Right forelimb (tissue), 1 donor: ENCODE measurements at places on chromosomes 2 and 18.

GRCh38 chr2:69565431-69565839 is 78.1 kb downstream of the AAK1 start:
- DNase-seq, result no peak

DNA sequence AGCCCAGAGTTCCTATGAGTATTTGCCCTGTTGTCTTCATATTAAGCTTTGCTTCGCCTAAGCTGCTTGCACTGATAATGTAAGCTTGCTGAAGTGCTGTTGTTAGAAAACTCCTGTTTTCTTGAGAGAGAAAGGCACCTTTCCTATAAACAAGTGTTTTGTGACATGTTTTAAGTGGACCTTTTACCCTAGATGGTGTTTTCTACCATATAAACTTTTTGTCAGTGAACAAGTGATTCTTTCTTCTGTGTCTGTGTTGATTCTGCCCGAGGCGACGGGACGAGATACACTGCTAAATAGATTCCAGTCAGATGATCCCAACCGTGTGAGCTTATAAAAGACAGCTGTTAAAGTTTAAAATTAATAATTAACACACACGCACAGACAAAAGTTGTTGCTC is 24.1 kb downstream of the CABLES1 start:
- DNase-seq, result no peak

GRCh38 chr18:56161566-56162260 is 476.7 kb downstream of the TXNL1 start:
- DNase-seq, result no peak

DNA sequence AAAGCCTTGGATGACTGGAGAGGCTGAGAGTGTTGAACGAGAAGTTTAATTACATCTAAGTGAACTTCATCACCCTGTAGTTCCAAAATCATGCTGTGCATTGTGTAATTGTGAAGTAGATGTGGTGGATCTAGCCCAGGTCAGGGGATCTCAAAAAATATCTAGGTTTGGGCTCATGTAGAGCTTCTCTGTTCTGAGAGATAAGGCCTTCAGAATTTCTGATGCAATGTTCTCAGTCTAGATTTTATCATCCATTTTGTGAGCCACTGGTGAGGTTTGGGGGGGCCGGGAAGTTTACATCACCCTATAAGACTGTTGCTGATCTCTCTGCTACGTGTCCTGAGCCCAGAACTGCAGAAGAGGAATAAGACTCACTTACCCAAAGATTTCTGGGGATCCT is 719.4 kb downstream of the SOCS6 start:
- no peak for DNase-seq

DNA sequence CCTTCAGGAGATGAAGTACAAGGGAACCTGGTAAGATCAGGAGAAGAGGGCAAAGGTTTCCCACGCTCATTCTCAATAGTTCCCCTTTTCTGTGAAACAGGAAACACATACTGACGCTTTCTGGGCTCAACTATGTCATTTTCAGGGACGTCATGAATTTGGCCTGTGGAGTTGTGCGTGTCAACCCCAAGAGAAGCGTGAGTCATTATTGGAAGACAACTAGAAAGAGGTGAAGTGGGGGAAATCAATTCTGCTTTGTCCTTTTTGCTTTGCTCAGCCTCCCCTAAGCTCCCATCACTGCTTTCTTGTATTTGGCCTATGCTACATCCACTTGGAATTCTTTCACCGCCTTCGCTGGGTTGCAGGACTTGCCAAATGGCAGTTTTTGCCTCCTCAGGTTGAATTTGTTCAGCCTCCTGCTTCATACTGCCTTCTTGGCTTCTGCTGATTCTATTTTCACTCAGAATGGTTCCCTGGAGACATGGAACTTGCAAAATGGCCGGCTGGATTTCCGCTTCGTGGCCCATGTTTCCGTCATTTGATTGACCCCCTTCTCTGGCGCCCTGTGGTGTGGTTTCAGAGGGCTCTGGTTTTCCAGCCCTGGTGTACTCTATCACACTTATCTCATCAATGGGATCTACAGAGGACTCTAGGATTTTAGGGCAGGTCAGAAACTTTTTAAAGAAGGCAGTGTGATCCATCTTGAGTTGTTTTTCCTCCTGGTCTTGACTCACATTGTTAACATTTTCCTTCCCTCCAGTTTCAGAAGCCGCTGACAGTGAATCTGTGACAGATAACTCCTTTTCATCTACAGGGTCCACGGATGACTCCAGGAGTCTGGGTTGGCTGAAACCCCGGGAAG is 93.3 kb downstream of the ALPK2 start:
- DNase-seq, result peak; percentile 65

- DNase-seq, result no peak
Measured at GRCh38 chr2:32910883-32911598, 35.7 kb upstream of the LTBP1 start.

DNA sequence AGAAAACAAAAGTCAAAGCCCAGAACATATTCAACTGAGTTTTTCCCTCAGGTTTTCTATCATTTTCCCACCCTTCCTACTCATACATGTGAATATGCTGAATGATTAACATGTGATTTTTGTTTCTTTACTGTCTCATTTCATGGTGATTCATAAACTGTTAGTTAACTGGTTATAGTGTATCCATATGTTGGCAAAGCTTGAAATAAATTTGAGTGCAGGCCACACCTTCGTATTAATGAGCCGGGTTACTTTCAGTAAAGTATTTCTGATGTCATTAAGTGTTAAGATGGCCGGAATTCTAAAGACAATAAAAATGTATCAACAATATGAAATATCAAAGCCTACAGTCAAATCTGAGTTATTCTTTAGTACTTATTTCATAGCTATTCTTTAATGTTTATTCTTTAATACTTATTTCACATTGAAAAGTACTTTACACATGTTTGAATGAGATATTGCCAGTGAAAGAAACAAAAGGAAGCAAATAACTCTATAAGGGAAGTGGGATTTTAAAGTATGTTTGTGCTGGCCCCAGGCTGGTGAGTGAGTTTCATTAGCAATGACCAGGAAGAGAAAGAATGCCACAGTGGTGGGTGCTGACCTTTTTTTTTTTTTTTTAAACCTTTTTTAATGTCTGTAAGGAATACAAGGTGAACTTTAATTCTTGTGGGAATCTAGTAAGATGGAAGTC is 178.6 kb downstream of the NEDD4L start:
- DNase-seq, result no peak

DNA sequence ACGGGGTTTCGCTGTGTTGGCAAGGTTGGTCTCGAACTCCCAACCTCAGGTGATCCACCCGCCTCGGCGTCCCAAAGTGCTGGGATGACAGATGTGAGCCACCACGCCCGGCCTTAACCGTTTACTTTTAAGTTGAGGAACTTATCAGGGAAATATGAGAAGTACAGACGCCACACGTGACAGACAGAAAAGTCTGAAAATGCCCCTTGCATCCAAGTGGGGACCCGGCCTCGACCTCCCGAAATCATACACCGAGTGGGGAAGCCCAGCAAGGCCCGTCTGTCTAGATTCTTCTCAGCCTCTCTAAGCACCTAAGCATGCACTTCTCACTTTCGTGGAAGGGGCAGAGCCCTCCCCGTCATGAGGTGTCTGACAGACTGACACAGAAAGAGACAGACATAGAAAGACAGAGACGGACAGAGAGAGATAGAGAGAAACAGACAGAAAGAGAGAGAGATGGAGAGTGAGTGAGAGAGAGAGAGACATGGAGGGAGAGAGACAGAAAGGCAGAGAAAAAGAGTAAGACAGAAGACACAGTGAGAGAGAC is 107.3 kb upstream of the ANKRD30BL start:
- no peak for DNase-seq

GRCh38 chr2:185466915-185467314 is 271.7 kb upstream of the FSIP2 start:
- DNase-seq, result no peak

GRCh38 chr18:10349561-10349960 is 104.9 kb upstream of the APCDD1 start:
- DNase-seq, result no peak
